ENCODE measurements at places on chromosomes 1 and 21.

- DNase-seq, result no peak
These were observed 9.2 kb downstream of the BACH1 start for GRCh38 chr21:29307718-29308455.

GRCh38 chr1:41110286-41110685 is 88.8 kb upstream of the SLFNL1 start:
- no peak for DNase-seq

GRCh38 chr21:34636961-34637360 is 22.0 kb upstream of the RCAN1 start:
- DNase-seq, result no peak

GRCh38 chr1:38213646-38214434 is 167.2 kb upstream of the POU3F1 start:
- no peak for DNase-seq

GRCh38 chr1:211247921-211248320 is 11.2 kb upstream of the RCOR3 start:
- DNase-seq, result no peak

DNA sequence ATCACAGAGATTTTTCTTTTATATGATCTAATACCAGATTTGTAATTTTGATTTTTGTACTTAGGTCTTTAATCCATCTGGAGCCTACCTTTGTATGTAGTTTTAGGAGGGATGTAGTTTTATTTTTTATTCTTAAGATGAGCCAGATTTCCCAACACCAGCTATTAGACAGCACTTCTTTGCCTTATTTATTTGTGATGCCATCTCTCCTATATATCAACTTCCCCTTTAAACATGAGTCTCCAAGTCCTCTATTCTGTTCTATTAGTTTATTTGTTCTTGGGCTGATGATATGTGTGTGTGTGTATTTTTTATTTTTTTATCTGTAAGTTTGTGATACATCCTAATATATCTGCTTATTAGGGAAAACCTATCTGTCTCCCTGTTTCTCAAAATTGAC is 94.2 kb downstream of the PHTF1 start:
- no peak for DNase-seq

DNA sequence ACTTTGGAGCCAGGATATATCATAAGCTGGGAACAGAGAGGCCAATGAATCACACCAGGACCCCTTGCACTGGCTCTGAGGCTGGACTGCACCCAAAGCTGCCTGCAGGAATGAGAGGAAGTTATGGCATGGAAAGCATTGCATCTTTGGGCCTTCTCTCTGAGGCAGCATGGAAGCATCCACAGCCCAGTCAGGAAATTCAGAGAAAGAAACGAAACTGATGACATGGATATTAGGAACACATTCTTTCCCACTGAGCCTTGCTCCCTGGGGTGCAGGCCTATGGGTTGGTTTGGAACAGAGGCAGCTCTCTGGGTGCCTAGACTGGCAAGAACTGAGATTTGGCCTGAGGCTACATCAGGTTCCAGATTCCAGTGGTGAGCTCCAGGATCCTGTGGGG is 98.6 kb downstream of the NGF start:
- DNase-seq, result no peak

- DNase-seq, result peak; percentile 23
These were observed 2.3 kb downstream of the FAAP20 start for GRCh38 chr1:2192031-2192995.

- DNase-seq, result no peak
These were observed 18.5 kb downstream of the ETS2 start for GRCh38 chr21:38824124-38824822.

- DNase-seq, result no peak
These were observed 46.6 kb downstream of the DISP3 start for GRCh38 chr1:11525516-11525915.

DNA sequence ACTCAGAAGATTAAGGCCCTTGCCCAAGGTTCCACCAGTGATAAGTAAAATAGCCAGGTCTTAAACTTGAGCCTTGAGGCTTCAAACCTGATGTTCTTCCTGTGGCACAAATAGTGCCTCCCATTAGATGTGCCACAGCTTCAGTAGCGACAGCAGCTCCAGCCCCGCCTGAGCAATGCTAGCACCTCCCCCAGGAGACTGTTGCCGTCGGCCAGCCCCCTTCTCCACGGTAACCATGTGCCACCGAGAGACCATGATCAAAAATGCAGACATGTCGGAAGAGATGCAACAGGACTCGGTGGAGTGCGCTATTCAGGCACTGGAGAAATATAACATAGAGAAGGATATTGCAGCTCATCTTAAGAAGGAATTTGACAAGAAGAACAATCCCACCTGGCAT is 32.2 kb downstream of the KLHDC7A start:
- no peak for DNase-seq

- no peak for DNase-seq
These were observed 257.5 kb upstream of the PRMT6 start for GRCh38 chr1:106798991-106799390.

DNA sequence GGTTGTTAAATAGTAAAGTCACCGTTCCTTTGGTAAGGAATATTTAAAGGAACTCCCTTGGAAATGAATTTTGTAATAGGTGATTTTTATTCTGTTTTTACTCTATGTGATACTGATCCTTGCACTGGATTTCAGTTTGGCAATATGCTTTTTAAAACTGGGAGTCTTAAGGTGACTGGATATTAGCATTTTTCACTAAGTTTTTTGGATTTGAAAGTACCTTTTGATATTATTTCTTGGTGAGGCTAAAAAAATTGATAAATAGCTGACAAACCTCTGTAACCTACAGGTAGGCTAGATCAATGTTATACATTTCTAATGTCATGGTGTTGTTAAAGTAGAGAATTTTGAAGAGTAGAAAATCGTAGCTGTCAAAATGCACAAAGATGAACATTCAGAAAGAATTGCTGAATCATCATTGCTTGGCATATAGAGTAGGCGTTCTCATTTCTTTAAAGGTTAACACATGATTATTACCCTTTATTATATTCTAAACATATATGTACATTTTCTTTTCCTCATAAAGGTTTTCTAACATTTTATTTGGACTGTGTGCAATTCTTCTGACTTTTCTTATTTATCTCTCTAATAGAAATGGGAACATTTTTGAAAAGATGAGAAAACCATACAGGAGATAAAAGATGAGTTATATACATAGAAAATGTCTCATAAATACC is 1.5 kb upstream of the DNAJB4 start:
- DNase-seq, result no peak

DNA sequence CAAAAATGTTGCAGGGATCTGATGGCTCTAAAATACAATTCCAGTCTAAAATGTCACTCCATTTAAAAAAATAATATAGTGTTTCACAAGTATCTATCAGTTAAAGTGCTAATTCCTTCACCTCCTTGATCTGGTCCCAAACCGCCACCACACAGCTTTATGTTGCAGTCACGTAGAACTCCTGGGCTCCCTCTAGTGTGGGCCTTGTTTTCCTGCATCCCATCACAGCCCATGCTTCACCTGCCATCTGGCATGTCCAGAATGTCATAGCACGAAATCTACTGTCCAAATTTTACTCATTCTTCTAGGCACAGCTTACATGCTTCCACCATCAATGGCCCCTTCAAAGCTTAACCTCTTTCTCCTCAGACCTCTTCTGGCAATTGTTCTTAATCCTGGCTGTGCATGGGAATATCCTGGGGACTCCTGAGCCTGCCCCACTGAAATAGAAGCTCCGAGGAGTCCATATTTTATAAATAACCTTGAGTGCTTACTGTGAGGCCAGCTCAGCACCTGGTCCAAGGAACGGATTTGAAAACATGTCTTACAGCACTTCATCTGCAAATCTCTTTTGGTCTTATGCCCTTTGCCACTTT is 15.5 kb downstream of the FYB2 start:
- DNase-seq, result no peak

DNA sequence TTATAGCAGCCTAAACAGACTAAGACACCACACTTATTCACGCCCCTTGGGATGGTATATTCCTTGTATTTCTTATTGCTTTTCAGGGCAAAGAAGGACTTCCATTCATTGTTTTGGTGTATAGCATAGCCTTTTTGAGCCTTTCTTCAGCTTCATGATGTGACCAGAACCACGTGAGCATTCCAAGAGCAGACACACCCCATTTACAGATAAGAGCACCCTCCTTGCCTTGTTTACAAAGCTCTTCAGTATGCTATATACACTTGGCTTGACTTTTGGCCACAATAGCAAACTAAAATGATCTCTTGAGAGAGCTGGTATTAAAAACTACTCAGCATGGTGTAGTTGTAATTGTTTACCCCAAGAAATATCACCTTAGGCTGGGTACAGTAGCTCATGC is 78.7 kb downstream of the PIK3R3 start:
- no peak for DNase-seq

DNA sequence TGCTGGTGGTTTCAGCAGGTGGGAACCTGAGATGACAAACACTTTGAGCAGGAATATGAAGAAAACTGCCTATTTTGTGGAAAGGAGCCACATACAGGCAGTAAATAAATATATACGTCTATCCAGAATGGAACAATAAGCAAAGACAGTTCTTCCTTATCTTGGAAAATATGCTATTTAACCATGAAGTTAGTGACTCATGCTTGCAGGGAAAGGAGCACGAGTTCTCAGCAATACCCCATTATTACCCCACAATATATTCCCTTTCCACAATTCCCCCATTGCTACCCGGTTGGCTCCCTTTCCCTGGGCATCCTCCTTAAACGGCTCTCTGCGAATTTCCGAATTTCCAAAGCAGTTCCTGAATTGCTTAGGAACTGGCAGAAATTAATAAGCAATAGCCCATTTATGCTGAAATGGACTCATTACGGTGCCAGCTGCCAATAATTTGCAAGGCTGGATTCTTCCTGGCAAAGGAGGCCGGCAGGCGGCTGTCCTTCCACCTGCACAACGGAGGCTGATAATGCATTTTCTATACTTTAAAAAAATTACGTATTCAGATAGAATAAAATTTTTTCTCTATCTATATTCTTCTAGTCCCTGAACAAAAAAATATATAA is 65.4 kb downstream of the TIAM1 start:
- DNase-seq, result no peak

- DNase-seq, result no peak
These were observed 29.3 kb downstream of the TMCC2 start for GRCh38 chr1:205256951-205257625.

GRCh38 chr1:58465825-58466629 is 80.5 kb downstream of the OMA1 start:
- no peak for DNase-seq

DNA sequence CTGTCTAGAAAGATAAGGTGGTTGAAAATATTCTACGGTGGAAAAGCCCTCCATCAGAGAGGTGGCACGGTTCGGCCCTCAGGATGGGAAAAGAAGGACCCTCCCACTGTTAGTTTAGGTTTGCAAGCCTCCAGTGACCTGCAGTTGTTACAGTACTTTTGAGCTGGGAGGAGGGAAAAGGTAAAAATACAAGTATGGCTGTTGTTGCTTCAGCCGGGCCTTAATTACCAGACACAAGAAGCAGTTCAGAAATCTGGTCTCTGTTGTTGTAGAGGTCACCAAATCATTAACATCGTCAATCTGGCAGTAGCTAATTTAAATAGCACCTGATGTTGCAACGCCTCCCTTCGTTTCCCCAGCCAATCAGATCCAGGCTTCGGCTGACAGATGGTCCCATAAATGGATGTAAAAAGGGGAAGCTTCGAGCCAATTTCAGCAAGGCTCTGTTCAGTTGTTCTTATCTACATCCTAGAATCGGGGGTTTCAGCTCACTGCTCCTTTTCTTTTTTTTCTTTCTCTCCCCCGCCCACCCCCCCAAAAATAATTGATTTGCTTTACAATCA is at the start of gene ELAVL4:
TSS of gene ELAVL4 (plus strand) at position 424 of the 563 bp plus-strand sequence. CDS start 270 bp downstream, outside the sequence.
- no peak for DNase-seq

DNA sequence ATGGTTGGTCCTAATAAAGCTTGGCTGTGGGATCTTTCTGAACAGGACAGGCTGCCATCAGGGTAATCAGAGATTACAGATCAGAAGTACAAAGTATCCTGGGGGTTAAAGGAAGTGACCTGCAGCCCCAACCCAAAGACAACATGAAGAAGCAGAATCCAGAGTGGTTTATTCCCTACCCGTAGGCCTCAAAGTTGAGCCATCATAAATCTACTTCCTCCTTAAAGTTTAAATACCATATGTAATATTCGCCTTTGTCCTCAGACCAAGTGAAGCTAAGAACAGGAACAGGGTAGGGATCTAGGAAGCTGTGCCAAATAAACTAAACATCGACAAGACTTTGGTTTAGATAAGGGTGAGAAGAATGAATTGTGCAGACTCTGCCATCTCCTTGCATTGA is 15.9 kb upstream of the DHX9 start:
- no peak for DNase-seq

DNA sequence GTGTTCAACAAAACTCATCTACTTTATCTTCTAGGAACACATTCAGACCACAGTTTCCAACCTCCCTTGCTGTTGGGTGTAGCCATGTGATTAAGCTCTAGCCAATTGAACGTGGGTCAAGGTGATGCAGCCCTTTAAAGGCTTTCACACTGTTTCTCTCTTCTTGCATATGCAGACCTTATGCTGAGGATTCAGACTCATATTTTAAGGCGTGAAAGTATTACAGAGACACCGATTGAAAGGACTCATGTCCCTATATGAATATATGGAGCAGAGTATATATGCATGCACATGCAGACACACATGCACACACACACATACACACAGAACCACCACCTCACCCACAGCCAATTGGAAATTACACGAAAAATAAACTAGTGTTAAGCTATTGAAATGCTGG is 214.3 kb upstream of the NR5A2 start:
- no peak for DNase-seq

GRCh38 chr1:80392529-80392928 is 1386.0 kb upstream of the ADGRL4 start:
- DNase-seq, result no peak

DNA sequence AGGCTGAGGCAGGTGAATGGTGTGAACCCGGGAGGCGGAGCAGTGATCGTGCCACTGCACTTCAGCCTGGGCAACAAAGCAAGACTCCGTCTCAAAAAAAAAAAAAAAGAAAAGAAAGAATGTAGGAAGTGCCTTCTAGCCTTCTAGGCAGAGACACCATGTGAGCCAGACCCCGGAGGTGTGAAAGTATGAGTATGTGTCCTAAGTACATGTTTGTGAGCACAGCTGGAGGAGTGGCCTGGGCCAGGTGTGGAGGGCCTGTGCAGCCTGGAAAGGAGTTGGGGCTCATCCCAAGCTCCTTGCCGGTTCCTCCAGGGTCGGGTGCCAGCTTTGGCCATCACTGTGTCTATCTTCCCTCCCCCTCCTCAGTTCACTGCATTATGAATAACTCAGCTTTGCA is 13.0 kb downstream of the SOX13 start:
- no peak for DNase-seq
